ENCODE measurements at places on chromosomes 3 and 15. TPM values are rescaled to one million over a fixed set of nuclear protein-coding genes. Genes with fewer than 3 reads are reported as not detected.
A peak's percentile ranks its signal among the peaks of the same experiment; 100 is the strongest.

GRCh38 chr15:72790302-72790910 lies 6.8 kb upstream of the ADPGK start:
- no peaks in the 10 kb centered on the region for H3K27me3 ChIP-seq
- no peak overlapping the region for H3K4me3 ChIP-seq
- no peak overlapping the region for H3K27ac ChIP-seq
- DNase-seq: no peak

DNA sequence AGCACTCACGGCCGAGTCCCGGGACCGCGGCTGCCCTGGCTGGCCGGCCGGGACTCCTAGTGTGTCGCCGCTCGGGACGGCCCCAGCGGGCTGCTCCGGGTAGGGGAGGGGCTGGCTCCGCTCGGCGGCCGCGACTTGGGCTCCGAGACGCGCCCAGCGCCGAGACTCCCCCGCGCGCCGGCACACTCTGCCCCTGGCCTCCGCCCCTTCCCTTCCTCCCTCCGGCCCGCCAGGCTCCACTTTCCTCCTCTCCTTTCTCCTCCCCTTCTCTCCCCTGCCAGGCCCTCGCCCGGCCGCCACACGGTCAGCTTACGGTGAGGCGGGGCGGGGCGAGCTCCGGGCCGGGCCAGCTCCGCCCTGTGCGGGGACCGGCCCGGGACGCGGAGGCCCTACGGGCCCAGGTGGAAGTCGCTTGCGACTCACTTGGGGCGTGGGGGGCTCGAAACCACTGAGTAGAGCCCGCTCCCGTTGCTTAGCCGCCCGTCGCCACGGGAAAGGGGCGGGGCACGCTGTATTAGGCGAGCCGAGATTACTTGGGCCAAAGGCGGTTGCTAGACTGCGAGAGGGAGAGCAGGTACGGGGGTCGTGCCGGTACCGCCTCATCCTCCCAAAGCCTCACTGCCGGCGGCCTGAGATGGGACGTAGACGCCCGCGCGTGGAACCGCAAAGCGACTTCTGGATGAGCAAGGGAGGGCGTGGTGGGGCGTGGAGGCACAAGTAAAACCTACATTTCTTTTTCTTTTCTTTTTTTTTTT lies at the start of gene ITGB5:
Gene ITGB5, minus strand, starts transcription at position 189 of the 755 bp plus-strand sequence. CDS start 365 bp downstream, outside the sequence.
- peak; percentile 91 for DNase-seq
- no peaks in the 10 kb centered on the region for H3K36me3 ChIP-seq
- peak within 1 kb of the TSS; percentile 98 for H3K27ac ChIP-seq
- peak within 1 kb of the TSS; percentile 89 for H3K4me3 ChIP-seq

DNA sequence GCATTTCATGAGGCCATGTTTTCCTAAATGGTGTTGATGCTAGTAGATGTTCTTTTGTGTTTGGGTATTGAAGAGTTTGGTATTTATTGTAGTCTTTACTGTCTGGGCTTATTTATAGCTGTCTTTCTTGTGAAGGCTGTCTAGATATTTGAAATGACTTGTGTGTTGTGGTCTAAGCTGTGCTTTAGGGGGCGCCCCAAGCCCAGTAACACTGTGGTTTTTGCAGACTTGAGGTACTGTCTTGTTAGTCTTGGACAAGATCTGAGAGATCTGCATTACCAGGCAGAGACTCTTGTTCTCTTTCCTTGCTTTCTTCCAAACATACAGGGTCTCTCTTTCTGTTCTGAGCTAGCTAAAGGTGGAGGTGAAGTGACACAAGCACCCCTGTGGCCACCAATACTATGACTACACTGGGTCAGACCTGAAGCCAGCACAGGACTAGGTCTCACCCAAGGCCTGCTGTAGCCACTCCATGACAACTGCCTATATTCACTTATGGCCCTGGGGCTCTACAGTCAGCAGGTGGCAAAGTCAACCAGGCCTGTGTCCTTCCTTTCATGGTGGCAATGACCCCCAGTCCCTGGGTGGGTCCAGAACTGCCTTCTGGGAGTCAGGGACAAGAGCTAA lies 152.1 kb upstream of the TBC1D5 start:
- H3K27me3 ChIP-seq: no peaks in the 10 kb centered on the region
- H3K27ac ChIP-seq: no peak overlapping the region
- DNase-seq: peak; percentile 49
- H3K4me1 ChIP-seq: peaks cover 7% of the 10 kb centered on the region
- no peak overlapping the region for H3K4me3 ChIP-seq

GRCh38 chr3:186386883-186387560 lies 25.0 kb upstream of the DGKG start:
- no peaks in the 10 kb centered on the region for H3K27me3 ChIP-seq
- no peak for DNase-seq
- no peak overlapping the region for H3K4me3 ChIP-seq
- no peak overlapping the region for H3K27ac ChIP-seq
- H3K4me1 ChIP-seq: peaks cover 6% of the 10 kb centered on the region

- no peaks in the 10 kb centered on the region for H3K27me3 ChIP-seq
- no peak overlapping the region for H3K27ac ChIP-seq
- H3K4me3 ChIP-seq: no peak overlapping the region
- no peaks in the 10 kb centered on the region for H3K4me1 ChIP-seq
- DNase-seq: no peak
Observed at GRCh38 chr3:127844326-127844942, 22.1 kb upstream of the MGLL start.

- H3K36me3 ChIP-seq: no peaks in the 10 kb centered on the region
- H3K4me1 ChIP-seq: no peaks in the 10 kb centered on the region
- no peak overlapping the region for H3K27ac ChIP-seq
- DNase-seq: no peak
Observed at GRCh38 chr3:62672988-62673313, 202.3 kb downstream of the CADPS start.

- DNase-seq: no peak
- no peaks in the 10 kb centered on the region for H3K4me1 ChIP-seq
- no peak overlapping the region for H3K4me3 ChIP-seq
- H3K36me3 ChIP-seq: no peaks in the 10 kb centered on the region
Observed at GRCh38 chr3:42991341-42992315, 12.5 kb downstream of the GASK1A start.

- H3K4me3 ChIP-seq: no peak overlapping the region
- no peaks in the 10 kb centered on the region for H3K4me1 ChIP-seq
- no peaks in the 10 kb centered on the region for H3K27me3 ChIP-seq
- H3K36me3 ChIP-seq: no peaks in the 10 kb centered on the region
- DNase-seq: no peak
- H3K27ac ChIP-seq: no peak overlapping the region
Observed at GRCh38 chr15:29749365-29750086, 72.7 kb downstream of the TJP1 start.

GRCh38 chr3:168973897-168974296 lies 689.6 kb downstream of the MECOM start:
- H3K27me3 ChIP-seq: no peaks in the 10 kb centered on the region
- no peak for DNase-seq
- no peak overlapping the region for H3K4me3 ChIP-seq
- no peaks in the 10 kb centered on the region for H3K36me3 ChIP-seq
- no peak overlapping the region for H3K27ac ChIP-seq

DNA sequence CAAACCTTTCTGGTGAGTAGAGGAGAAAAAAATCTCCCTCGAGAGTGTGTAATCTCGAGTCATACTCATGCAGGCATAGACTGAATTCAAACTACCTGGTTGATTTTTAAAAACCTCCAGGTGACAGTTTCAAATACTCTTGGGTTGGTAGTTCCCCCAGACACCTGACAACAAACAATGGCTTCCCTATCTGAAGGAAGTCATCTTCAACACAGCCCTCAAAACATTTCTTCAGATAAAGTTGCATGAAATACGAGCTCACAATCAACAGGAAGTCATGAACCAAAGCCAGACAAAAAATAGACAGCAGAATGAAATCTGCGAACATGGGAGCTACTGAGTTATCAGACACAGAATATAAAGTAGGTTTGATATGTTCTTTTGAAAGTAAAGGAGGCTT lies 112.8 kb downstream of the ST8SIA2 start:
- H3K4me1 ChIP-seq: no peaks in the 10 kb centered on the region
- H3K36me3 ChIP-seq: no peaks in the 10 kb centered on the region
- H3K27ac ChIP-seq: no peak overlapping the region
- peaks cover 3% of the 10 kb centered on the region for H3K27me3 ChIP-seq
- no peak overlapping the region for H3K4me3 ChIP-seq

DNA sequence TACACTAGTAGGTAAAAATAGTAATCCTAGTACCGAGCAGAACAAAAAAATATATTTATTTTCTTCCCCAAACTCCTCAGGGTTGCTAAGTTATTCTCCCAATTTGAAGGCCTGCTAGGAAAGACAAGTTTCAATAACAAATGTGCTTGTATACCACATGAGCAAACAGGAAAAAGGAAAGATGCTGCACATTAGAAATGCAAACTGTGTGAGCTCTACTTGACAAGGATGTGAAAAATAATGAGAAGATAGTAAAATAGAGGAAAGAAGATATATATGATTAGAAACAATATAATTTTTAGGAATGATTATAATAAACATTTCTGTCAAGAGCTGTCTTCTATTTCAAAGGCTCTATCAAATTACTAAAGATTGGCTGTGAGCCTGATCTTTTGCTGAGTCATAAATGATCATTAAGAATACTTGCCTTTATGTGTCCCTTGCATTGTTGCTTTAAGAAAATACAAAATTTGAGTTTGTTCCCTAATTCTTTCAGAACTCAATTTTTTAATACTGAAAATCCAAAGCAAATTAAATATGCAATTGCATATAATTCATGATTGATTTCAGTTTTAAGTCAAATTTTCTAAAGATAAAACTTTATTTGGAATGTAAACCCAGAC lies 174.2 kb downstream of the NEK10 start:
- no peaks in the 10 kb centered on the region for H3K27me3 ChIP-seq
- H3K36me3 ChIP-seq: no peaks in the 10 kb centered on the region
- no peak for DNase-seq
- no peaks in the 10 kb centered on the region for H3K4me1 ChIP-seq

DNA sequence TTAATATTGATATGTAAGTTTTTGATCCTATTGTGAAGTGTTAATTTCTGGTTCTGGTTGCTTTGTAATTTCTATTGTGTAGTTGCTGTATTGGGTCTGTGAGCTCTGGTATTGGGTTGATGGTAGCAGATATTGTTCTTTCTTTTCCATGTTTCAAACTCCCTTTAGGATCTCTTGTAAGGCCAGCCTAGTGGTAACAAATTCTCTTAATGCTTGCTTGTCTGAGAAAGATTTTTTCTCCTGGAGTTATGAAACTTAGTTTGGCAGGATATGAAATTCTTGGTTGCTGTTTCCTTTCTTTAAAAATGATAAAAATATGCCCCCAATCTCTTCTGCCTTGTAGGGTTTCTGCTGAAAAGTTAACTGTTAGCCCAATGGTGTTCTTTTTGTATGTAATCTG lies 268.6 kb upstream of the PLSCR5 start:
- no peaks in the 10 kb centered on the region for H3K27me3 ChIP-seq
- no peak overlapping the region for H3K4me3 ChIP-seq
- H3K4me1 ChIP-seq: no peaks in the 10 kb centered on the region

DNA sequence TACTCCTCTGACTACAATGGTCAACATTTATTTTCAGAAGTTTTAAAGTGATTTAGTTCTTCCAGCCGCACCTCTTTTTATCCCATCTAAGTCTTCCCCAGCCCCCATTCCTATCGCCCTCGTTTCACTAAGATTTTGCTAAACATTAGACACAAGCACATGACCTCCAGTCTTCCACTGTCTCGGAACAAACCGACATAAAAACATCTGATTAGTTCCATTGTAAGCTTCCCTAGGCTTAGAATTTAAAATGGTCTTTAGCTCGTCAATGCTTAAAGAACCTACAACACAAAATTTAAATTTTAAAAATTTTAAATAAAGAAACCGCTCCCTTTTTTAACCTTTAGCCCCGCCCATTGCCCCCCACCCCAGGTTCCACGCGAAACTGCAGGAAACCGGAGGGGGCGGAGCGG lies 284 bp upstream of the TSC22D2 start:
- peak overlapping the region; percentile 43 for H3K4me3 ChIP-seq
- peaks cover 4% of the 10 kb centered on the region for H3K36me3 ChIP-seq
- peak overlapping the region; percentile 99 for H3K27ac ChIP-seq
- DNase-seq: no peak

DNA sequence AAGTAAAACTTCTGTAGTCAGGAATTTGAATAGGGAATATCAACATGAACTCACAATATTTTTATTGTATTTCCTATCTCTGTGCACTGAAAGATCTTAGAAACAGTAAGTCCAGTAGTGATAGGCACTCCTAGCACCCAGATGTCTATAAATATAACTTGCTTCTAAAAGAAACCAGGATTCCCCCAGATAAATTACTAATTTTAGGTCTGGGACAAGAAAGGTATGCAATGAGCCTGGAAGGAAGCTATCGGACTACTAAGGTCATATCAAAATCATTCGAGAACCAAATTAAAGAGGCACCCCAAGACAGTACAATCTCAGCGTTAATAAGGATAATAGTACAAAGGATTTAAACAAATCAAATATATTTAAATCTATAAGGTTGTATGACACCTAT lies 47.4 kb downstream of the CLDN18 start:
- H3K36me3 ChIP-seq: no peaks in the 10 kb centered on the region
- no peaks in the 10 kb centered on the region for H3K27me3 ChIP-seq
- no peak for DNase-seq
- H3K4me3 ChIP-seq: no peak overlapping the region

DNA sequence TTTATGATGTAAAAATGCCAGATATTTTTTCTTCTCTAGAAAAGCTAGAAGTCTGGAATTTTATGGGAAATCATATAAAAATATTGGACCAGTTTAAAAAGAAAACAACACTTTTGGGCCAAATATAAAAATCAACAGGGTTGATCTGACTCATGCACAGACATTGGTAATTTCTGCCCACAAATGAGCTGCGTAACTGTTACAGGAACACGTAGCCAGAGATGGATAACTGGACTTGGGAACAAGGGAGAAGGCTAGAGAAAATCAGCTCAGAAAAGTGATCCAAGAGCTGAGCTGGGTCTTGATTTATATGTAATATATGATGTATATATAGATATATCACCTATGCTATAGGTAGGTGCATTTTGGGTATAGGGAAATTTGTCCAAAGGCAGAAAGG lies 36.8 kb upstream of the NAALADL2 start:
- H3K27ac ChIP-seq: no peak overlapping the region
- no peaks in the 10 kb centered on the region for H3K27me3 ChIP-seq
- H3K4me3 ChIP-seq: no peak overlapping the region
- DNase-seq: no peak
- no peaks in the 10 kb centered on the region for H3K36me3 ChIP-seq

DNA sequence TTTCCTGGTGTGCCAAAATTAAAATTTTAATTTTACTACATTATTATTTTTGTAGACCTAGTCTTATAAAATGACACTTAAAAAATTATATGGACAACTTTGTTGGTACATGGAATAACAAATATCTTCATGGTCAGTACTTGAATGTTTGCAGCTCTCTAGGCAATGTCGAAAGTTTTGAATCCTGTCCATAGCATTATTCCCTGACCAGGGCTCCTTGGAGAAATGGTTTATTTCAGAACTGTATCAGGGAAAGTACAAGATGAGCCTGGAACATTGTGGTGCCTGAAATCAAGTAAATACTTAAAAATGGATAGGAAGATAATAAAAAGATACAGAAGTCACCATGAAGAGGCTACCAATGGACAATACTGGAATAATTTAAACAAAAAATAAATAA lies 47.6 kb downstream of the ALDH1A2 start:
- no peaks in the 10 kb centered on the region for H3K4me1 ChIP-seq
- H3K27ac ChIP-seq: no peak overlapping the region
- DNase-seq: no peak
- H3K27me3 ChIP-seq: peaks cover 4% of the 10 kb centered on the region
- no peaks in the 10 kb centered on the region for H3K36me3 ChIP-seq

The CHAC1 gene
- total RNA-seq: 22.1 TPM

The MCTP2 gene
- 24.6 TPM for total RNA-seq
